Activated T-cell treated with anti-CD3 and anti-CD28 coated beads, Interleukin-2, amount 50 U/mL, for 1 hour (primary cell): ENCODE measurements at places on chromosomes 2 and 18.

DNA sequence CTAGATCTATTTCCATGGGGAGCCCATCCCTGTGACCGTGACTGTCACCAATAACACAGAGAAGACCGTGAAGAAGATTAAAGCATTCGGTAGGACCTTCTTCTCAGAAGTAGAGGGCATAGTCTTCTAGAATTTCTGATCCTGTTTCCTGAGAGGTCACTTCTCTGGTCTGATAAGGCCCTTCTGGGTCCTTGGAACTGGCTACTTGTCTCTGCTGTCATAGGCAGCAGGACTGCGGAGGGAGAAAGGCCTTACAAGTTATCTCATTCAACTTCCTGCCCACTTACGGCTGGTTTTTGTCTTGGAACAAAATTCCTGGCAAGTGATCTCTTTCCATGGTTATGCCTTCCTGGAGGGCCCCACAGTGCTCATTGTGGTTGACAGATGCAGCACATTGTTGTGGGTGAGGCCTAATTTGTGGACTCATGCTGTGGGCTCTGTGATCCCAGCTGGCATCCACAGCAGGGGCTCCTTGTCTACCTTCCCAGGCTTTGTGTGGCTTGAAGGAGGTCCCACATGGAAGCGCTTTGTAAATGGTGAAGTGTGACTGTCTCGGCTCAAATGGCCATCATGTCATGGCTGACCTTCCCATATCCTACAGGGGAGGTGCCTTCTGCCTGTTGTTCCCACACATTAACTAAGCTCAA is 22.0 kb downstream of the SAG start:
- no peak for DNase-seq

- no peak for DNase-seq
Observed at GRCh38 chr2:3779496-3780049, 76.2 kb downstream of the DCDC2C start.

GRCh38 chr18:22423878-22424564 is 6.3 kb upstream of the CTAGE1 start:
- no peak for DNase-seq

DNA sequence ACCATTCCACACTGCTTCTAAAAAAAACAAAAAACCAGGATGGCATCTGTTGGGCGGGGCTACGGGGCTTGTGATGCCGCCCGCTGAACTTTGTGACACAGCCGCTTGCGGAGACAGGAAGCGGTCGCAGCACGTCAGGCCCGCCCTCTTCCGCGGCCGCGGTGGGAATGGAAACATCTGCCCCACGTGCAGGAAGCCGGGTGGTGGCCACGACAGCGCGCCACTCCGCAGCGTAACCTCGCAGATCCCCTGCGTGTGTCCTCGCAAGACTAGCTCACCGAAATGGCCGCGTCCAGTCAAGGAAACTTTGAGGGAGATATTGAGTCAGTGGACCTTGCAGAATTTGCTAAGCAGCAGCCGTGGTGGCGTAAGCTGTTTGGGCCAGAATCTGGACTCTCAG is 168.5 kb downstream of the SUCLG1 start:
- DNase-seq, result no peak

GRCh38 chr2:47658646-47659320 is 124.2 kb upstream of the MSH6 start:
- DNase-seq, result no peak

DNA sequence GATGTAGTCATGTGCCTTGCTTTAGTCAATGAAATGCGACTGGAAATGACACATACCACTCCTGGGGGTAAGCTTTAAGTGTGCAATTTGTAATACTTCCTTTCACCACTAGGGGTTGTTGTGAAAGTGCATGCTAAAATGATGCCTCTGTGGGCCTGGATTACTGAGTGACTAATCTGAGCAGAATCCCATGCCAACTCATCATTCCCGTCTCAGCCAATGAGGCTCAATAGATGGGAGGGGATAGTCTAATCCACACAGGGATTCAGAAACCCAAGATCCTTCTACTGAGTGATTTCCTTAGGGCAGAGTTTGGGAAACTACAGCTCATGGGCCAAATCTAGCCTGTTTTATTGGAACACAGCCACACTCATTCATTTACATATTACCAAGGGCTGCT is 54.0 kb downstream of the HRH4 start:
- no peak for DNase-seq

DNA sequence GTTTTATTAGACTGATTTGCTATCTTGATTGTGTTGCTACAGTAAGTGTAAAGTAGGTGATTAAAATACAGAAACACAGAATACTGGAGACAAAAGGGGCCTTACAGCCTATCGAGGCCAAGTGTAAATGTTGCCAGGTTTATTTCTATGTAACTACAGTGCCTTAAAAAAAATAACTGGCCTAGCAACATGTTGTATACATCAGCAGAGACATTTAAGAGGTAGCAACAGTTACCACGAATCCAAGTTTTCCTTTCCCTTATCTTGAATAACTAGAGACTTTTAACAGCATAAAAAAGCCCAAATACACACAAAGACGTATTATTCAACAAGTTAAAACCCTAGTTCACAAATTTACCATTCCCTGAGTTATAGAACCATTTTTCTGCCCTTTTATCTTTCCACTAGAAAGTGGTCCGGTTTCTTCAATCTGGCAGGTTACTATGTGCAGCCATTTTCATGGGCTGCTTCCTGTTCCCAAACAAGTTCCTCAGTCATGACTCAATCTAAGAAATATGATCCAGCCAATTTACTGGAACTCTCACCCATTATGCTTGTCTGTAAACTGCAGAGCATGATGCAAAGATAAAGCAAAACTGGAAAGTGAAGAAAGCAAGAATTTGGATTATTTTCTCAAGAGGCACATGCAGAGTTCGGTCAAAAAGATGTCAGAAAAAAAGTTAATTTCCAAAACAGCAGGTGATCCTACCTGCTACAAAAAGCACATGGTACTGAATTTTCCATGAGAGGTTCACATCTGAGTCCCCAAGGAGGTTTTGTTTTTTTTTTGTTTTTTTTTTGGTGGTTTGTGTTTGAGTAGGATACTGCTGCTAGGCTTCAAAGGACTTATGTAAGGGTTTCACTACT is 22.2 kb downstream of the NFE2L2 start:
- no peak for DNase-seq
